Dermis microvascular lymphatic vessel endothelial cell (primary cell): ENCODE measurements at places on chromosomes 7 and 10. TPM values are rescaled to one million over a fixed set of nuclear protein-coding genes. Genes with fewer than 3 reads are reported as not detected.
A peak's percentile ranks its signal among the peaks of the same experiment; 100 is the strongest.

DNA sequence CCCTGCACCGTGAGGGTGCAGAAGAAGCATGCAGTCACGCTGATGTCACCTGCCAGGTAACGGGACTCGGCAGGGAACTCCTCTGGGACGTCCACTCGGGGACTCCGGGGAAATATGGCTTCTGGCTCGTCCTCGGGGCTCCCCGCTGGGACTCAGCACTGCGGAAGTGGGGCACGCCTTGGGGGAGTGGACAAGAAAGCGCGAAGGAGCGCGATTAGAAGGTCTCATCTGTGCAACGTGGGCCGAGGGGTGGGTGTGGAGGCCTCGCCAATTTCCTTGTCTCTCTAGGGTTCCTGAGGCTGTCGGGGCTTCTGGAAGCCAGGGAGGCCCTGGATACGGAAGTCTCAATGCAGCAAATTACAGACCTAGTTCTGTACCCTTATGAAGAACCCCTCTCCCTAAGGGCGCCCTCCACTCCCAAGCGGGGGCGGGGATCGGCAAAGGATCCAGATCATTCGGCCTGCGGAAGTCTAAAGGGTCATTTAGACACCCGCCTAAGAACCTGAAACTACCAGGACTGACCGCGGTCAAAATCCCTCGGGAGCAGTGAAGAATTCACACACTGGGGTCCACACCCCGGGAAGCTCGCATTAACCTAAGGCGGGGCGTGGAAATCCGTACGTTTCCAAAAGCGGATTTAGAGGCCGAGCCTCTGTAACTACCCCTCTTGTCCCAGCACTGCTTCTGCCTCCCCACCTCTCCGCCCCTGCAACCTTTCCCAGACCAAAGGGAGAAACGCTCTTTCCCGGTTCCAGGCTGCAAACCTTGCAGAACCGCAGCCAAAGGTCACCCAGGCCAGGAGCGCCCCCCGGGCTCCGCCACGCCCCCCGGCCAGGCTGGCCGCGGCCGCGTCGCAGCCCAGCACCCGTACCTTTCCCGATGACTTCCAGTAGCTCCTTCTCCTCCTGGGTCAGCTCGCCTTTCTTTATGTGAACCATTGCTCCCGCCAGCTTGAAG lies 640 bp downstream of the ANKMY2 start:
- DNase-seq, result peak; percentile 28

DNA sequence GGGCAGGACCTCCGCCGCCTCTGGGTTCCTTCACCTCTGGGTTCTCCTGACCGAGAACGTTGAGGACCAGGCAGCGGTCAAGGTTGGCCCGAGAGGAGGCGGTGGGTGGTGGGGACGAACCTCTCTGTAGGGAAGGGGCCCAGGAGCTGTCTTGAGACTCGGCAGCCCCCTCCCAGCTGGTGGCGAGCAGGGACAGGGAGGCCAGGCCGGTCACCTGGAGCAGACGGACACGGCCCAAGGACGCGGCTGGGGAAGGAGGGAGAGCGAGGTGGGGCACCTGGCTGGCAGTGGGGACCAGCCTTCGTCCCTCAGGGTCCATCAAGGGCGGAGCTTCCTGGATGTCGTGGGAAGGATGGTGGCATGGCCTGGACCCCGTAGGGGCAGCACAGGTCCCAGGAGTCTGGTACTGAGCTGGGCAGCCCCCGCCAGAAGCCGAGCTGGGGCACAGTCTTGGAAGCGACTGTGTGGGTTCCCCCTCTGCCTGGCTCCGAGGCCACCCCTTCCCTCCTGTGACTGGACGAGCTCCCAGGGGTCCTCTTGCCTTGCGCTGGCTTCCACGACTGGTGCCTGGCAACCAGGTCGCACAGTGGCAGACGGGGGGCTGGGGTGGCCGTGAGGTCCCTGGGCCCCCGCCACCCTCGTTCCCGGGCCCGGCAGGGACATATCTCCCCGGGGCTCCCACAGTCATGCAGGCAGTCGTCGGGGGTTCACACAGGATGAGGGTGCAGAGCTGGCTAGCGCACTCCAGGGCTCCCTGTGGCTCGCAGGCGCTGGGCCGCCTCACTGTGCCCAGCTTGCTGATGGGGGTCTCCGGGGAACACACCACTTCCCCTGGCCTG lies 89.9 kb downstream of the DNAJB6 start:
- DNase-seq, result no peak

DNA sequence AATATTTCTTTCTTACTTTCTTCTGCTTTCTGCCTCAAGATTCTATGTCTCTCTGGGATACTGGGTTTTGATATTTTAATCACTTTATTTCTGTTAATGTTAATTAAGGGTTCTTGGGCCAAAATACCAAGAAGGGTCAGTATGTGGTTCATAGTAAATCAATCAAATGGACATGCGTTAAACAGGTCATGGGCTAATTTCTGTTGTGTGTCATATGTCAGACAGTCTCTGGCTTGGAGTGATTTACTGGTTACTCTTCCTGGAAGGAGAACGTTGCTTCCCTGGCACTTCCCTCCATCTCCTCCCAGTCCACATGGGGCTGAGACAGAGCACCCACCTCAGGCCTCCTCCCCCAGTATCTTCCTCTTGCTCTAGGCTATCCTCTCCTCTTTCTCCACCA lies 489.1 kb downstream of the SUGCT start:
- no peak for DNase-seq

GRCh38 chr10:90969121-90969534 lies 48.2 kb upstream of the ANKRD1 start:
- DNase-seq, result no peak

Gene HOGA1
- 0.38 and 0.77 TPM in 2 replicates for total RNA-seq
